Left renal pelvis (tissue), 4 donors: ENCODE measurements at places on chromosomes 6 and 20. TPM values are rescaled to one million over a fixed set of nuclear protein-coding genes. Genes with fewer than 3 reads are reported as not detected.

Gene TMEM151B
- polyA plus RNA-seq = 1.0 TPM

Gene OR12D3
- polyA plus RNA-seq = not detected

Gene POPDC3
- polyA plus RNA-seq = 0.22 TPM

Gene ANKS1A
- polyA plus RNA-seq = 52.5 TPM

Gene MAFB
- polyA plus RNA-seq = 135 TPM

Gene TP53RK
- 16.3 TPM for polyA plus RNA-seq

Gene CALHM6
- 5.2 TPM for polyA plus RNA-seq

Gene SLC25A27
- polyA plus RNA-seq = 39.0 TPM

Gene PANK2
- 33.6 TPM for polyA plus RNA-seq

Gene PPP1R3G
- 2.2 TPM for polyA plus RNA-seq

Gene DEFB129
- not detected for polyA plus RNA-seq

Gene RIPPLY2
- not detected for polyA plus RNA-seq

Gene IRF4
- 0.18 TPM for polyA plus RNA-seq

Gene GRM1
- polyA plus RNA-seq = 0.32 TPM

Gene TNFRSF6B
- polyA plus RNA-seq = 0.67 TPM

Gene EYA4
- polyA plus RNA-seq = 21.6 TPM

Gene LY6G6D
- not detected for polyA plus RNA-seq

Gene EFCAB8
- 0.20 TPM for polyA plus RNA-seq

Gene TUBE1
- 28.0 TPM for polyA plus RNA-seq

Gene ZGPAT
- polyA plus RNA-seq = 17.7 TPM

Gene VSX1
- polyA plus RNA-seq = not detected

Gene GPR63
- polyA plus RNA-seq = 3.2 TPM

Gene ADTRP
- 2.7 TPM for polyA plus RNA-seq

Gene EDN3
- 5.8 TPM for polyA plus RNA-seq

Gene GABRR2
- polyA plus RNA-seq = 2.6 TPM

Gene ENPP1
- polyA plus RNA-seq = 20.9 TPM

Gene HRH3
- 0.37 TPM for polyA plus RNA-seq

Gene KCNB1
- 1.9 TPM for polyA plus RNA-seq

Gene C20orf141
- not detected for polyA plus RNA-seq

Gene EBF4
- 28.0 TPM for polyA plus RNA-seq

Gene RGS17
- 3.1 TPM for polyA plus RNA-seq

Gene YTHDF1
- polyA plus RNA-seq = 43.5 TPM

Gene TPD52L1
- polyA plus RNA-seq = 102 TPM

Gene SAPCD1
- 12.7 TPM for polyA plus RNA-seq

Gene TCF15
- 1.4 TPM for polyA plus RNA-seq

Gene SCUBE3
- polyA plus RNA-seq = 48.1 TPM

Gene TENT5A
- polyA plus RNA-seq = 3.4 TPM

Gene HLA-DOB
- 0.29 TPM for polyA plus RNA-seq

Gene ENPP5
- 16.1 TPM for polyA plus RNA-seq

Gene DBNDD2
- 14.4 TPM for polyA plus RNA-seq

Gene SLC26A8
- polyA plus RNA-seq = 0.81 TPM

Gene APCDD1L
- 28.1 TPM for polyA plus RNA-seq

Gene NELFE
- polyA plus RNA-seq = 97.9 TPM

Gene BAK1
- polyA plus RNA-seq = 21.4 TPM

Gene ETV7
- polyA plus RNA-seq = 0.10 TPM

Gene LTV1
- 36.8 TPM for polyA plus RNA-seq
